ENCODE measurements at places on chromosomes 12 and 14. TPM values are rescaled to one million over a fixed set of nuclear protein-coding genes. Genes with fewer than 3 reads are reported as not detected.

The FOXA1 gene
- total RNA-seq, result 26.8 TPM

The PRORP gene
- 43.3 TPM for total RNA-seq

The PLEKHG7 gene
- total RNA-seq, result 0.91 TPM

The PLA2G1B gene
- 101 TPM for total RNA-seq

The BIN2 gene
- total RNA-seq, result 16.5 TPM

The AQP5 gene
- total RNA-seq, result 21.0 TPM

The TRPV4 gene
- total RNA-seq, result 5.2 TPM

The TAS2R20 gene
- total RNA-seq, result 1.7 TPM

The CFAP251 gene
- total RNA-seq, result 15.0 TPM

The HOXC13 gene
- total RNA-seq, result not detected

The STYK1 gene
- 0.30 TPM for total RNA-seq

The RNASE3 gene
- total RNA-seq, result 0.76 TPM

The DPPA3 gene
- not detected for total RNA-seq

The KRT74 gene
- total RNA-seq, result not detected

The SOX5 gene
- total RNA-seq, result 17.1 TPM

The SLC39A2 gene
- 0.30 TPM for total RNA-seq

The GAS2L3 gene
- total RNA-seq, result 21.0 TPM

The TAS2R30 gene
- total RNA-seq, result 11.5 TPM

The PTCSC3 gene
- 0.47 TPM for total RNA-seq

The TAS2R7 gene
- not detected for total RNA-seq

The MUCL1 gene
- not detected for total RNA-seq

All from upper lobe of left lung (tissue), 6 donors.